NCI-H774 (cell line): ENCODE measurements at places on chromosomes 13 and 19.

- DNase-seq, result no peak
Observed at GRCh38 chr19:33713194-33713593, 83.5 kb upstream of the KCTD15 start.

GRCh38 chr19:44539991-44540390, 10.5 kb upstream of the CEACAM20 start:
- DNase-seq, result no peak

- DNase-seq, result no peak
Observed at GRCh38 chr13:27403727-27404385, 20.6 kb upstream of the GTF3A start.

- DNase-seq, result peak; percentile 54
Observed at GRCh38 chr19:35882114-35882832, 13.9 kb downstream of the APLP1 start.

- DNase-seq, result peak; percentile 88
Observed at GRCh38 chr19:40776932-40777644, 959 bp upstream of the RAB4B start.
